ENCODE measurements at places on chromosomes 1 and 21. TPM values are rescaled to one million over a fixed set of nuclear protein-coding genes. Genes with fewer than 3 reads are reported as not detected.

The GJB4 gene
- total RNA-seq, result not detected

The C8B gene
- not detected for total RNA-seq

The MYOC gene
- total RNA-seq, result not detected

The ARID1A gene
- 20.2 TPM for total RNA-seq

The OR2L13 gene
- total RNA-seq, result not detected

The RHOU gene
- 1.0 TPM for total RNA-seq

The NBPF10 gene
- 0.30 TPM for total RNA-seq

The EVA1C gene
- total RNA-seq, result 2.7 TPM

The INAVA gene
- total RNA-seq, result 0.34 TPM

The C1QC gene
- not detected for total RNA-seq

The NRDC gene
- total RNA-seq, result 73.0 TPM

The RPS27 gene
- 2,070 TPM for total RNA-seq

The MRPS14 gene
- total RNA-seq, result 16.3 TPM

The PLA2G2F gene
- total RNA-seq, result not detected

The SZT2 gene
- 9.8 TPM for total RNA-seq

The KIFAP3 gene
- total RNA-seq, result 15.3 TPM

The RHOC gene
- 589 TPM for total RNA-seq

The LEMD1 gene
- total RNA-seq, result not detected

The WRAP73 gene
- 18.0 TPM for total RNA-seq

The ALX3 gene
- total RNA-seq, result not detected

The DNAJC28 gene
- total RNA-seq, result 1.5 TPM

The GREM2 gene
- total RNA-seq, result under 0.01 TPM

The CFAP141 gene
- not detected for total RNA-seq

The XCL1 gene
- total RNA-seq, result not detected

The BEST4 gene
- not detected for total RNA-seq

The NCAM2 gene
- total RNA-seq, result 1.0 TPM

The RUNX3 gene
- total RNA-seq, result 2.1 TPM

The TNNT2 gene
- total RNA-seq, result not detected

The MMEL1 gene
- not detected for total RNA-seq

Data from bronchus fibroblast of lung (primary cell).